ENCODE measurements at places on chromosomes 3 and 15.

GRCh38 chr3:108473711-108474110 lies 36.7 kb downstream of the MYH15 start:
- no peak for DNase-seq

DNA sequence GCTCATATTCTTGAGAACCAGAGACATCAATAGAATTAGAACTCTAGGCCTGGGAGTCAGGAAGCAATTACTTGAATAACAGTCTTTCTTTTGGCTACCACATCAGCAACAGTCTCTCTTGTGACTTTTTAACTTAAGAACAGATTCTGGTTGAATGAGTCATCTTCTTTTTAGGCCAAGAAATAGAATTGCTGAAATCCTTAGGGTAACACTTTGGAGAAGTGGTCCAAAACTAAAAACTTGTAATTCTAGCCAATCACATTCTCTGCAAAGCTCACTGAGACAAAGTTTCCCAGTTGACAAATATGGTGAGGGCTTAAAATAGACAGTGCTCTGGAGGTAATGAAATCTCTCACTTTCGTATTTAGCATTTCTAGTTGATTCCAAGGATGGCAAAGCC lies 238.0 kb downstream of the SHOX2 start:
- DNase-seq: no peak

GRCh38 chr15:82312586-82313349 lies 36.5 kb downstream of the GOLGA6L10 start:
- DNase-seq: no peak

- no peak for DNase-seq
These were observed 8.5 kb downstream of the UACA start for GRCh38 chr15:70754862-70755261.

DNA sequence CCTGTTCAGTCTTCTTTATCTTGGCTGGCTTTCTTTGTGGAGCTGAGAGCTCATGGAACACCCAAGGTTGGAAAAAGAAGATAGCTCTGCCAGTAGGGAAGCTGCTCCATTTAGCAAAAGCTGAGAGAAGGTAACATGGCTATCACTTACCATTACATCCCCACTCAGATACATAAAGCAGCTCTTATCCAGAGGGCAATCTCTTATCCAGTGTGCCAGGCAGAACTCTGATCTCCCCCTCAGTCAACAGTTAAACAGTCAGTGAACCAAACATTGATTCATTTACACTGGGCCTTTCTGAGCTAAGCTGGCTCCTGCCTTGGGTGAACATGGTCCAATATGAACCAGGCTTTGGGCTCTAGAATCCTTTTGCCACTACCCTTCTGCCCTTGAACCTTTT lies 624.2 kb downstream of the NTRK3 start:
- DNase-seq: no peak

- no peak for DNase-seq
These were observed 554 bp upstream of the COMMD4 start for GRCh38 chr15:75335313-75335704.
